Fibroblast of villous mesenchyme (primary cell): ENCODE measurements at places on chromosomes 11 and 22.
A peak's percentile ranks its signal among the peaks of the same experiment; 100 is the strongest.

DNA sequence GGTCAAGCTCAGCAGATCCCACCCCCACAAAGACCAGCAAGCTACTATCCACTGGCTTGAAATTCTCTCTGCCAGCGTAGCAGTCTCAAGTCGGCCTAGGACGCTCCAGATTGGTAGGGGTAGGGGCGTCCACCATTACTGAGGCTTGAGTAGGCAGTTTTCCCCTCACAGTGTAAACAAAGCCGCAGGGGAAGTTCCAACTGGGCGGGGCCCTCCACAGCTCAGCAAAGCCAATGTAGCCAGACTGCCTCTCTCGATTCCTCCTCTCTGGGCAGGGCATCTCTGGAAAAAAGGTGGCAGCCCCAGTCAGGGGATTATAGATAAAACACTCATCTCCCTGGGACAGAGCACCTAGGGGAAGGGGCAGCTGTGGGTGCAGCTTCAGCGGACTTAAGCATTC lies 1064.9 kb upstream of the TENM4 start:
- DNase-seq, result no peak

DNA sequence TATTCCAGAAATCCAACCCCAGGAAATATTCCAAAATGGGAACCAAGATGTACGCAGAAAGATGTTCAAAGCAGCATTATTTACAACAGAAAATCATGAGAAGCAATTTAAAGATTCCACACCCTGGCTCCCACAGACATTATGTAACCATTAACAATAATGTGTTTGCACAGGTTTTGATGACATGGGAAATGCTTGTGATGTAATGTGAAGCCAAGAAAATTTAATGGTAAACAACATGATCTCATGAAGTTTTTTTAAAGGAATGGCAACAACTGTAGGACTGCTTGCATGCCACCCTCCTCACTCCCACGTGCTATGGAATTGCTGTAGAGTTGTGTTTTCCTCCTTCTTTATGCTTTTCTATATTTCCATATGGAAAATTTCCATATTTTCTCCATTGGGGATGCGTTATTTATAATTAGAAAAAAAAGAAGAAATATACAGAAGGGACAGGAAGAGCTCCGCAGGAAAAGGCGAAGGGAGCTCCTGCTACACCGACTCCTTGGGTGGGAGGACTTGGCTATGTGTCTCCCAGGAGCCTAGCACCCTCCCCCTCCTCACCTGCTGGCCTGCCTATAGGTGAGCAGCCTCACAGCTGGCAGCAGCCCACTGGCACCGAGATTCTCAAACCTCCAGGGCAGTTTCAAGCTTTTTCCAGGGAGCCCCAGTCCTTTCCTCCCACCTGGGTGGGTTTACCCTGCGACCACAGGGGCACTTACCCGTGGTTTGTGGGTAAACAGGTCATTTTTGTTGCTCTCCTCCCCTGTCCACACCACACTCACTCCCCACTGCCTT lies 20.9 kb downstream of the LRFN4 start:
- peak; percentile 84 for DNase-seq

- DNase-seq, result no peak
These were observed 16.3 kb downstream of the APOL5 start for GRCh38 chr22:35733791-35734516.

DNA sequence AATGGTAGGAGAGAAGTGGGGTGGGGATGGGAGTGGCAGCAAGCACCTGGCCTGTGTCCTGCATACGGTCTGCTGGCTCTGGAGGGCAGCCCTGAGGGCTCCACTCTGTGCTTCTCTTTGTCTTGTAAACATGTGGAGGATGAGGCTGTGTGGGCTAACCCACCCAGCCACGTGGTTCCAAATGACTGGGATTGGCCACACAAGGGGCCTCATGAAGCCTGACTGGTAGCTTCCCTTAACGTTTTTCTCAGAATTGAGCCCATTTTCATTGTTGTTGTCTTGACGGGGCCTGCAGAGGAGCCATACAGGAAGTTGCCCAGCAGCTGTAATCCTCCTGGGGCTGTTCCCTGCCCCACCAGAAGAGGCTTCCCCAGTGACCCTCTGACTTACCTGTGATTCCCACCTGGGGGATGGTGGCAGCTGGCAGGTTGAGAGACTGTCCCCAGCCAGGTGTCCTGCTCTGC lies 18.0 kb downstream of the DERL3 start:
- no peak for DNase-seq

- DNase-seq, result no peak
These were observed 2.8 kb downstream of the ZFTA start for GRCh38 chr11:63765688-63766241.
